M059J (cell line): ENCODE measurements at places on chromosomes 4 and X. TPM values are rescaled to one million over a fixed set of nuclear protein-coding genes. Genes with fewer than 3 reads are reported as not detected.

DNA sequence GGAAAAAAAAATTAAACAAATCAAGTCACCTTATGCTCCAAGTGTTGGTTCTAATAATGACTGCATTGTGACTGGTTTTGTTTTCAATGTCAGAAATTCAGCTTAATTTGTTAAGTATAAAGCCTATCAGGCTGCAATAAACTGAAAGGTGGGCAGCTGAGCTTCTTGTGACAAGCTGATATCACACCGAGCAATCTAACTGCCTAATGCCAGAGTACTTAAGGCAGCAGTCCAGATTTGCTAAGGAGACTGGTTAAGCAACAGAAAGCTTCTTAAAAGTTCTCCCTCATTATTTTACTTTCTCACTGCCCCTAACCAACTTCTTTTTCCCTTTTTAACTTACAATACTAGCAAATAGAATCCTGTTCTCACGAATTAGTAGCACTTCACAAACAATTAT lies 201.0 kb downstream of the MAB21L2 start:
- no peak for DNase-seq

DNA sequence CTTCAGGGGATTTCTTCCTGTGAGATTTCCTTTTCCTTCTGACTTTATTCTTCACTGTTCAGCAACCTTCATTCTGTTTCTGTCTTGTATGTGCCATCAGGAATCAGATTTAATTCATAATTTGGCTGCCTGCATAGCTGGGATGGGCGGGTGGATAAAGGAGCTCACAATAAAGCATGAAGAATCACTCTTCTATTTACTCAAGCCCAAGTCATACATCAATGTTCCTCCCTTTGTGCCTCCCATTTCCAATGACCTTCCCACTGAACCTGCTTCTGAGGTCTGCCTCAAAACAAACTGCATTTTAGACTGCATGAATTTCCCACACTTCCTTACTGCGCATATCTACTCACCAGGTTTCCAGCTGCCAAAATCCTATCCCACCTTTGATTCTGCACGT lies 14.0 kb downstream of the PDGFC start:
- DNase-seq: no peak

The CTAG1B gene
- not detected in 2 replicates for total RNA-seq

The CACNA1F gene
- not detected in 2 replicates for total RNA-seq
